Dermis blood vessel endothelial cell (primary cell): ENCODE measurements at places on chromosomes 5 and 9.

GRCh38 chr5:112668016-112668415 lies 69.7 kb upstream of the APC start:
- no peak for DNase-seq

GRCh38 chr9:124365036-124365435 lies 50.2 kb downstream of the PSMB7 start:
- DNase-seq = no peak

- peak; percentile 85 for DNase-seq
Measured at GRCh38 chr5:170183816-170184687, 48.7 kb upstream of the C5orf58 start.

- peak; percentile 17 for DNase-seq
Measured at GRCh38 chr9:19967216-19967887, 178.5 kb upstream of the SLC24A2 start.

- DNase-seq = no peak
Measured at GRCh38 chr5:153118018-153118417, 372.5 kb upstream of the GRIA1 start.

GRCh38 chr9:27787891-27788290 lies 214.6 kb upstream of the C9orf72 start:
- DNase-seq = no peak

DNA sequence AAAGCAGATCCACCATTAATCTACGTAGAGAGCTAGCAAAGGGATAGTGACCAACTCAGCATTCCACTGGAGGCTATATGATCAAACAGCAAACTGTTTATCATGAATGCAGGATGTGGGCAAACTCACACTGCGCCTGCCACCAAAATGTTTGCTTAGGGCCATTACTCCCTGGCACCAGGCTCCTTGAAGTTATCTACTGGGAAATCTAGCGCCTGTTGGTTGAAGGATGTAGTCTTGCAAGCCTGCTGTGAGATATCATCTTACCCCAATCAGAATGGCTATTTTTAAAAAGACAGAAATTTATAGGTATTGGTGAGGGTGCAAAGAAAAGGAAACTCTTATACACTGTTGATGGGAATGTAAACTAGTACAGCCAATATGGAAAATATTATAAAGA lies 332.5 kb upstream of the RPS23 start:
- DNase-seq = no peak

DNA sequence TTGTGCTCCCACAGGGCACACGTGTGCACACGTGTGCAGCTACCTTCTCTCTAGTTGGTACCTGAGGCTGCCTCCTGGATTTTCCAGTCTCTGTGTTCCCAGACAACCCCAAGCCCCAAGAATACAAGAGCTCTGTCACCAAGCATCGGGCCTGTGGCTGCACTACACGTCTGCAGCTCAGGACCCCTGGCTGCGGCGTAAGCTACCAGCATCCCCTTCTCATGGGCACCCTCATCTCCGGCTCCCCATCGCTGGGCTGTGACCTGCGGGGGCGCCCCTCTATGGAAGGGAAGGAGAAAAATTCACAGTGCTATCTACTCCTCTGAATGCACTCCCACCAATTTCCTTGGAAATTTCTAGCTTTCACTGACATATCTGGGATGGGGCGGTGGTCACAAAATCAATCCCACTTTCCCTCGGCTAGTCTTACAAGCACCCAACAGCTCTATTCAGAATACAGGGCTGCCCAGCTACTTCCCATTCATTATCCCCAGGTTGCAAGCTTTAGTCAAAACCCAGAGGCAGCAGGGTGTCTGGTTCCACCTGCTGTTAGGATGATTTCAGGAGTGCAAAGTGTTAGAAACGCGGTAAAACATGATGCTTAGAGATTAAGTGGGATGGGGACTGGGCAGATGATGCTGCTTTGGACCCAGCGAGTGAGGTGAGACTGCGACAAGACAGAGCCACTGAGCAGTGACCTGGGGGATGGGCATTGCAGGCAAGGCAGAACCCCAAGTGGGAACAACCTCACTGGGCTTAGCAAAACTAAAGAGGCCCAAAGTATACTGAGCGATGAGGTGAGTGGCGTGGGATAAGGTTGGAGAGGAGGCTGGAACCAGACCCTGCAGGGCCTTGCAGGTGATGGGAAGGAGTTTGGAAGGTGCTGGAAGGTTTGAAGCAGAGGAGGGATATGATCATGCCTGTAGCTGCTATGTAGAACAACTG lies 121.7 kb downstream of the KCNIP1 start:
- no peak for DNase-seq

GRCh38 chr5:178441486-178442270 lies 148.5 kb downstream of the COL23A1 start:
- no peak for DNase-seq

DNA sequence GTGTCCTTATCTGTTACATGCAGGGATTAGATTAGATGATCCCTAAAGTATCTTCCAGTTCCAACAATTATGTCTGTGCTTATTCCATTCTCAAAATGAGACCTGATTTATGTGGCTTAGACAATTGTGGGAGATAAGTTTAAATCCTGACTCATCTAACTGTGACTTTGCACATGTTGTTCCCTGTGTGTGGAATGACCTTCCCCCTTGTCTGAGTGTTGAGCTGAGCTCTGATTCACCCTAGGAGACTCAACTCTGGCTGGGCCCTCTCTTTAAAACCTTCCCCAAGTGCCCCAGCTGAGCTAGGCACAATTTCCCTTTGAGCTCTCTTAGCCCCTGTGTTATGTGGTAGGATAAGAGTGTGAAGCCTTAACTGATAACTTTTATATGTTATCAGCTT lies 118.9 kb upstream of the ELL2 start:
- peak; percentile 24 for DNase-seq

DNA sequence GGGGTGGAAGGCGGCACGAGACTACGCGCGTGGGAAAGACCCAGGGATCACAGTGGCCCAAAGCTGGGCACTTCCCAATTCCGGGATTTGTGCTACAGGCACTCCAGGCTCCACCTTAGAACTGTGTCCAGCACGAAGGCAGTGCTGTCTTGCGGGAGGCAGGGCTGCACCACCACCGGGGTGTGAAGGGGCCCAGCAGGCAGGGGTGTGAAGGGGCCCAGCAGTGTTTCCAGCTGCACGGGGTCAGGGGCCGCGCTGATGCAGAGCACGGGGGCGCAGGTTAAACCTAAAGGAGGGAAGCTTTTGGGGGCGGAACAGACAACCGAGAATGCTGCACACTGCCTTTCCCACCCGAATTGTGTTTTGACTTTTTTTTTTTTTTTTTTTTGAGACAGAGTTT lies 1.1 kb upstream of the PDCD6 start:
- DNase-seq = no peak

DNA sequence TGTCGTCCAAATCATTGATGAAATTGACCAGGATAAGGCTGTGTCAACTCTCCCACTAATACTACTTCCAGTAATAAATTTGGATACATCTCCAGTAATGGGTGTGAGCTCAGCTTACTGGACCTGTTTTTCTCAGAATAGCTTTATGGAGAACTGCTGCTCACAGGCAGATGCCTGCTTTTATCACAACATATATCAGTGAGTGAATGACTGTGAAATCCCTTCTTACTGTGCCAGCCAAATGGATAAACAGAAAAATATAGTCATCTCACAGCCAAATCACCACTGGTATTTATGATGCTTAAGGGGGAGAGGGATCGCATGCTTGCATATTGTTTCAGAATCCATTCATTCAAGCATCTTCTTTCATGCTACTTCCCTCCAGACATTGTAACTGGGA lies 148.4 kb upstream of the PAPPA start:
- DNase-seq = no peak

- DNase-seq = no peak
Measured at GRCh38 chr5:6676702-6677101, 36.5 kb upstream of the TENT4A start.

DNA sequence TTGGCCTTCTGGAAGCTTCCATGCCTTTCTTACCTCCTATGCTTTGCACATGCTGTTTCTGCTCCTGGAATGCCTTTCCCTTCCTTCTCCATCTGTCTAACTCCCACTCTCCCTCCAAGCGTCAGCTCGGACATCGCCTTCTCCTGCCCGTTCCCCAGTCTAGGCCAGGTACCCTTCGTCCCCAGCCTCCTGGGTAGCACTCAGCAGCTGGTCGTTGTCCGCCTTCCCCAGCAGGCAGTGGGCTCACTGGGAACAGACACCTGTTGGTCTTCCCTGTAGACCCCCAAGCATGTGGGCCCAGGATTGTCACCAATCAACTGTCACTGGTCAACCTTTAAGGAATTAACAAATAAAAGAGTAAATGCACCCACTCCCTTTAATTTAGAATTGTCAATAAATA lies 202.2 kb downstream of the RGS3 start:
- no peak for DNase-seq

GRCh38 chr9:93510041-93510440 lies 56.7 kb upstream of the FAM120AOS start:
- DNase-seq = peak; percentile 19

- no peak for DNase-seq
Measured at GRCh38 chr5:90378752-90379151, 30.8 kb downstream of the CETN3 start.

DNA sequence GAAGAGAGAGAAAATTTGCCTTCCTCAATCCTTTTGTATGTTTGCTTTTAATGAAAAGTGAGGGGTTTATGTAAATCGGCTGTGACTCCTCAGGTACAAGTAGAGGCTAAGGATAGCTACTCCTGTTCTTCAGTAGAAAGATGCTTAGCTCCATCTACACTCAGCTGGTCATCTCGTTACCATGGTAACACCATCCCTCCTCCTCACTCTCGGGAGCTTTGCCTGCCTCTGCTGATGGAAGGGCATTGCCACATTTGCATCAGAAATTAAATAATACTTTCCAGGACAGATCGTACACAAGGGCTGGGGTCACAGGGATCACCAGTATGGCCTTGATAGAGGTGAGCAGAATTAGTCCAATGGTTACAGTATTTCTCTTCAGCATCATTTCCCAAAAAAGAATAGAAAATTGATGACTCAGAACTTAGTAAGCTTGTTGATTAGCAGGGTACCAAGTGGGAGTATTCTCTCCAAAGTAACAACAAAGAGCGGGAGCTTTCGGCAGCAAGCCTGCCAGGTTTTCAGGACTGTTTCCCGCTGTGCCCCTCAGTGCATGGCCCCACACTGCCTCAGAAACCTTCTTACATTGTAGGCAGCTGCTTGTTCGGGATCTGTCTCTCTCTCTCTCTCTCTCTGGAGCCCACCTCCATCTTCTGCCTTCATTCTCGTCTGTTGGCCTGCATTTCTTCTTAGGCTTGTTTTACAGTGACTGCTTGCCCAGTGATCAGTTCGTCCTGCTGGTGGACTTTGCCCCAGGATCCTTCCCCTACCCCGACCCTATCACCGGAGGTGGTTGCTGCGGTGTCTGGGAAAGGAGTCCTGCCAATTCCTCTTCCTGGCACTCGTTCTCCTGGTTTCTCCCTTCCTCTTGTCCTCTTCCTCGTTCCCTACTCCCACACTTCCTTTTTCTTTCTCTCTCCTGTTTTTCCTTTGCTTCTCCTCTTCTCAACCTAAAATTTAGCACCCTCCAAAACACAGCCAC lies 51.9 kb upstream of the SNAPC3 start:
- DNase-seq = no peak

DNA sequence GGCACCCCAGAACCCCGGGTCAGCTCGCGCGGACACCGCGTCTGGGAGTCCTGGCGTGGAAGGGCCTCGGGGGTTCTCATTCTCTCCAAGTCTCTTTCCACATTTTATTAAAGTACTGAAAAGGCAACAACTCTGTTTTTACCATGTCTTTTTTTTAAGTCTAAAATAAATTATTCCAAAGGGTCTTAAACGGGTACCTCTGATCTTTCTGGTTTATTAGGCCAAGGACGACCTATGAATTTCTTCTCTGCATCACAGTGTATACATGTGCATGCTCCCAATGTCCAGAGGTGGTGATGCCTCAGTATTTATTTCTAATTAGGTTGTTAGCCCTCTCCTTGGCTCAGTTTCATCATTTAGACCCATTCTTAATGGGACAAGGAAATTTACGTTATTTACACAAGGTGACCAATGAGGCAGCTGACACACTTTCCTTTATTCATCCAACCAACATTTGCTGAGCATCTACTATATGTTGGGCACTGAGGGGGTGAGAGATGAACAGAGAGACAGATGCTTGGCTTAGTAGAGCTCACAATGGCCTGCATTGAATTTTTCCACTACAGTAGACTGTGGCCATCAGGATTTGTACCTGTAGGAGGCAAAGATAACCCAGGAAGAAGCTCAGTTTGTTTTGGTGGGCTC lies 7.6 kb upstream of the OTP start:
- DNase-seq = no peak

DNA sequence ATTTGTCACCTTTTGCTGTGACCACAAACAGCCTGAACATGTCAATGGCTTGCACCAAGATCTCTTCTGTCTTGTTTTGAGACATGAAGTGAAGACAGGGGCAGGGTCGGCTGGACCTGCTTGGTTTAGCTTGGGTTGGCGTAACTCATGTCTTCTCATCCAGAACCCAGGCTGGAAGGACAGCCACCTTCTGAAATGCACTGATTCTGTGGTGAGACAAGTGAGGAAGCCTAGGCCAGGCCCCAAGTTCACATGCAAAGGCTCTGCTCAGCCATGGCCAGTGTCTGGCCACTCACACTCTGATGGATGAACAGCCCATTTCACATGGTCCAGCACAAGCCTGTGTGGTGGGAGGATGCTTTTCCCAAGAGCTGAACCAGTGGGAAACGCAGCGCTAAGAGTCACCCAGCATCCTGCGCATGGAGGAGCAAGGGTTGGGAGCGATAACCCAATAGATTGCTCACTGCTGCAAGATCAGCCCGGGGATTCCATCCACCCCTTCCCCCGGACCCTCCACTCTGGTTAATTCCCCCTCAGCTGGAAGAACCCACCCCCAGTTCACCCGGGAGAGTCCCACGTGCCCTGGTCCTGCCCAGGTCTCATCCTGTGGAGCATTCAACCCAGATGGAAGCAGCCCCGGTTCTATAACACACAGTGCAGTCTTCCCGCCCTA lies 16.2 kb upstream of the MED10 start:
- DNase-seq = no peak

- peak; percentile 22 for DNase-seq
Measured at GRCh38 chr9:34991607-34992375, 2.2 kb downstream of the DNAJB5 start.

GRCh38 chr9:135716045-135716444 lies 14.1 kb downstream of the KCNT1 start:
- DNase-seq = no peak

DNA sequence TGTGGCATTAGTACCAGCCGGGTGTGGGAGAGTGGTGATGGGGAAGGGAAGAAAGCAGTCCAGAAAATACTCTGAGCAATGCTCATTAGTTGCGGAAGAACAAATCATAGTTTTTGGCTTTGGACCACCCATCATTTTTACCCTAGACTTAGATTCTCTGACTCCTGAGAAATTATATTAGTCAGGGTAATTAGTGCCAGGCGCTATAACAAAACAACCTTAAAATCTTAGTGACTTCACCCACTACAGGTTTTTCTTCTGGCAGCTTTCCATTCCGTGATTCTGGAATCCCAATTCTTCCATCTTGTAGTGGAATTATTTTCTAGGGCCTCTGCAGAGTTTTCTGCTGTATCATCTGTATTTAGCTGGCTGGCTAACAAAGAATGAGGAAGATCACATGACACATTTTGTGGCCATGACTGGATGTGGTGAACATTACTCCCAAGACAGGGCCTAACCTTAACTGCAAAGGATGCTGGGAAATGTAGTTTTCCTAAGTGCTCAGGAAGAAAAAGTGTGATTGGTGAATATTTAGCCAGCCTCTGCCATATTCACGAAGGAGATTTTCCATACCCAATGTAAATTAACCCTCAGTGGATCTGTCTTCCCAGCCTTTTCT lies 373.0 kb upstream of the MEF2C start:
- peak; percentile 41 for DNase-seq
